ENCODE measurements at places on chromosomes 13 and 19.

DNA sequence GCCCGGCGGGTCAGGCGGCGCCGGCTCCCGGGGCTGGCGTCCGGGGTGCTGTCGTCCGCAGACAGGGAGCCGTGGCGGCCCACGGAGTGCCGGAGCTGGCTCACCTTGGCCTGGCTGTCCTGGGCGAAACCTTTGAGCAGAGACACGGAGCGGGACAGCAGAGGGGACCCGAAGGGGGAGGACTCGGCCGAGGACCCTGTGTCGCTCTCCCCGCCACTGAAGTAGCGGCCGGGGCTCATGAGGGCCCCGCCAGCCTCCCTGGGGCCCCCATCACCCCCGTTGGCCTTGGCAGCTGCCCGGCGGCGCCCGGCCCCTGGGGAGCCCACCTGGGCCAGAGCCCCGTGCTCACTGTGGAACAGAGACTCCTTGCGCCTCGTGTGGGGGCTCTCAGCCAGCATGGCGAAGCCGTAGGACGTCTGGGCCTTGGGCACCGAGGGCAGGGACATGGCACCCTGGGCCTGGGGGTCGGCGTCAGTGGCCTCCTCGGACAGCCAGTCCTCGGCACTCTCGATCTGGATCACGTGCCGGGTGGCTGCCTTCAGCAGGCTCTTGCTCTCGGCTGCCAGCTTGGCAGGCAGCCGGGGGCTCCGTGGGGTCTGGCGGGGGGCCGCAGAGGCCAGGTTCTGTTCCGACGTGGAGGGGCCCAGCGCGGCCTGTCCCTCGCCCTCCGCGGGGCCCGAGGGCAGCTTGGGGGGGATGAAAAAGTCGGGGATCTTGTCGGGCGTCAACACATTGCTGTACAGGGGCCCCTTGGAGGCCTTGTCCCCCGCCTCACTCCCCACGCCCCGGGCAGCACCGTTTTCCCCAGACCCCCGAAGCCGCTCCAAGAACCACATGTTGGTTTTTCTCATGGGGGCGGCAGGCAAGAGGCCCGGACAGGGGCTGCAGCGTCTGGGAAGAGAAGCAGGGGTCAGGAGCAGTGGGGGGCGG lies 1.2 kb downstream of the C2CD4C start:
- no peak for DNase-seq

GRCh38 chr19:35332817-35333216 lies 3.8 kb downstream of the CD22 start:
- DNase-seq: no peak

DNA sequence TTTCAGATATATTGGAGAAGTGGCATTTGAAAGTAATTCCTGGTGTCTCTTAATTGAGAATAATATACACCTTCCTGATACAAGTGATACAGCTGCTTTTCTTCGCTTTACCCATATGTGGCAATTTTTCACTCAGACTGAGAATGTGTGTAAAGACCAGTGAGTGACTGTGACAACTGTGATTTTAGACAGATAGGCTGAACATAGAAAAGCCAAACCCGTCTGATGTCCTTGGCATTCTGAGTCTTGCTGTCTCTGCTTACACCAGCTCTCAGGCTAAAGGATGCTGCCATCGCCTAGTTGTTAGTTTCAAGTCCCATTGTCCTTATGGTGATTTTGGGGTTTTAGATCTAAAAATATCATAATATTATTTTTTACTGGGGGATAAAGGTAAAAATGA lies 492.6 kb downstream of the RFC3 start:
- no peak for DNase-seq

DNA sequence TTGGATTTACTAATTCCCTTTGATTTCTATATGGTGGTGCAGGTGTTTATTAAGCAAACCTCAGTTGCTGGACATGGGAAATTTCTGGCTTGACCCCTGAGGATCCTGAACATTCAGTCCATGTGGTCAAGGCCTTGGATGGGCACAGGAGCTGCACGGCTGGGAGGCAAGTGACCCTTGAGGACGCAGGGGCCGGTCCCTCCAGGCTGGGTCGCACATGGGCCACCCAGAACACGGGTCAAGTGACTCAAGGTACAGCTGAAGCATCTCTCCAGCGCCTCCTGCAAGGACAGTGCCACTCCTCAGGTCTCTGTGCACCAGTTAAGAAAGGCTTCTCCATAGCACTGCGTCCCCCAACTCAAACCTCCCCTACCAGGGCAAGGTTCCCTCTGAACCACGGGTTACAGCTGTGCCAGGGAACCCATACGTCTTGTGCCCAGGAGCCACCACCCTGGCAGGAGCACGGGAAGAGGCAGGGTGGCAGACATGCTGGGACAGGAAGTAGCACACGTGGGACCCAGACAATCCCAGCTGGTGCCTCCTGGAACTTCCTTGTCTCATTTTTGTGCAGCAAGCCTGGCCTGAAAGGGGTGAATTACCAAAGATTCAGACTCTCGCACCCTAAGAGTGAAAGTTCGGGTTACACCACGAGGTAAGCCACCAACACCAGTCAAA lies 93.1 kb downstream of the SPACA7 start:
- no peak for DNase-seq

DNA sequence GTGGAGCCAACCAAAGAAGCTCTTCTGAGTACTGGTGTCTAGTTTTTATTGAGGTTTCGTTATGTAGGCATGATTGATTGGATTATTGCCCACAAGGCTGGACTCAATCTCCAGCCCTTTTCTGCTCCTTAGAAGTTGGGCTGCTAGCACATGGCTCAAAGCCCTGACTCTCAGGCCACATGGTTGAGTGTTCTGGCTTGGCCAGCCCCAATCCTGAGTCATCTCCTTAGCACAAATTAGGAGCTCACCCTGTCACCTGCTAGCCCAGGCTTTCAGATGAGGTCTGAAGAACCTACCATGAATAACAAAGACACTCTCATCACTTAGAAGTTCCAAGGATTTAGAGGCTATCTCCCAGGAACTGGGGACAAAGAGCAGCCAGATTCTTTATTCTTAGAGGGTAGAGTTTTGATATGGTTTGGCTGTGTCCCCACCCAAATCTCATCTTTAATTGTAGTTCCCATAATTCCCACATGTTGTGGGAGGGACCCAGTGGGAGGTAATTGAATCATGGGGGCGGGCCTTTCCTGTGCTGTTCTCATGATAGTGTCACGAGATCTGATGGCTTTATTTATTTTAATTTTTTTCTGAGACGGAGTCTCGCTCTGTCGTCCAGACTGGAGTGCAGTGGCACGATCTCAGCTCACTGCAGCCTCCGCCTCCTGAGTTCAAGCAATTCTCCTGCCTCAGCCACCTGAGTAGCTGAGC lies 11.3 kb downstream of the DPY19L3 start:
- no peak for DNase-seq

- no peak for DNase-seq
Measured at GRCh38 chr19:49678985-49679770, 2.1 kb downstream of the PRMT1 start.

DNA sequence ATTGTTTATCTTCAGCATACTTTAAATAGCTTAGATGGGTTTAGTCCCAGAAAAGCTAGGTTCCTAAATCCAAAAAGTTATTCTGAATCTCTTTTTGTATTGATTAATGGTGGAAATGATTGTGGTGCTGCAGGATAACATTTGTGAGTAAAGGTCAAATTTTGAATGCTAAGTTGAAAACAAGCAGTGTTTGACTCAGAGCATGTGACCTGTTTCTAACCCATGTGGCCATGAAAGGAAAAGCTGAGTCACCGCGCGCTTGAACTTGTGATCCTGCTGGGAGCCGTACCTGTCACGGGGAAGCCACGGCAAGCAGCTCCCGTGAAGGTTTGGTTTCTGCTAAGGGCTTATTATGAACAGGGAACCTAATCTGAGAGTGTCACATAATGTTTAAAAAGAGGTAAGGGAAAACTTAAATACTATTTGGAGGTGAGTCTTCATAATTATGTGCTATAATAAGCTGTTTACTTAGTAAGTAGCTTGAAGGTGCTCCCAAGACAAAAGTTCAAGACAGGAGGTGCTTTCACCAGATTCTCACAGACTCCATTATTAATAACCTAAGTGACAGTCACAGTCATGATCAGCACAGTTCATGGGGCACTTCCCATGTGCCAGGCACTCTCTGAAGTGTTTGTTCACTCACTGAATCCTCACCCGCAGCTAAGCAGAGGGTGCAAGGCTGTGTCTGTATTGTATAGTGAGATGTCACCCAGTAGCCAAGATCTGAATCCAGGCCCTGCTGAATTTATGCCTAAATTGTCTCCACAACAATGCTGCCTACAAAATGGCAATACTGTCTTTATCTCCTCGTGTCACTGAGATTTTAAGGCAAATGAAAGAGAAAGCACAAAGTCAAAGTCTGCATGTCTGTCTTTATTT lies 286.5 kb downstream of the MYO16 start:
- DNase-seq: no peak

- no peak for DNase-seq
Measured at GRCh38 chr13:92303428-92303827, 905.0 kb downstream of the GPC5 start.

GRCh38 chr13:26872525-26873385 lies 112.2 kb upstream of the GPR12 start:
- DNase-seq: no peak

- DNase-seq: no peak
Measured at GRCh38 chr19:7006135-7006704, 15.0 kb downstream of the MBD3L2B start.

DNA sequence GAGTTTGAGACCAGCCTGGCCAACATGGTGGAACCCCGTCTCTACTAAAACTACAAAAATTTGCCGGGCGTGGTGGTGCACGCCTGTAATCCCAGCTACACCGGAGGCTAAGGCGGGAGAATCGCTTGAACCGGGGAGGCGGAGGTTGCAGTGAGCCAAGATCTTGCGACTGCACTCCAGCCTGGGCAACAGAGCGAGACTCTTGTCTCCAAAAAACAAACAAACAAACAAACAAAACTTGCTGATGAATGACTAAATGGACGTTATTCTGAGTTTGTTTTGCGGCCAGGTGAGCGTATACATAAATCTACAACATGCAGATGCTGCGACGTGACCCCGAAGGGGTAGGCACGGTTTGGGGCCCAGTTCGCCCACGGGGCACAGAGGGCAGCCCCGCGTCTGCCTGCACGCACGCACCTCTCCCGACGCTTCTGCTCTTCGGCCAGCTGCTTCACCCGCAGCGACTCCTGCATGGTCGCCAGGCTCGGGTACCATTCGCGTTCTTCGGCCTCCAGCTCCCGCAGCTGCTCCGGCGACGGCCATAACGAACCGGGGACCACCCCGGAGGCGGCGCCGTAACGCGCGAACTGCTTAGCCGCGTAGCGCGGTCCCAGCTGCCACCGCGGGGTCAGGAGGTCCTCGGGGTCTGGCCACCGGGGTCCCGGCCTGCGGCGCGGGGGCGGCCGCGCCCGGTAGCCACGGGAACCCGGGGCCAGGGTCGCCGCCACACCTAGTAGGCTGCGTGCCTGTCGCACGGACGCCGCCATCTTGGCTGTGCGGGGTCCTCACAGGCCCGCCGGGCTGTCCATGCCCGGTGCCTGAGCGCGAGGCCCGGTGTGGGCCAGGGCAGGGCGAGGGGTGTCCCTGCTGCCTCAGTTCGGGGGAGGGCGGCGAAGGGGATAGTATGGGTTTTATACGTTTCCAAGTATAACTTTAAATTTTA lies at the start of gene GADD45GIP1:
TSS of gene GADD45GIP1 (minus strand) at position 778 of the 943 bp plus-strand sequence. CDS start at position 767, 11 bp downstream.
- DNase-seq: no peak

- no peak for DNase-seq
Measured at GRCh38 chr13:28442839-28443238, 52.1 kb downstream of the FLT1 start.

- DNase-seq: no peak
Measured at GRCh38 chr13:44471686-44472085, 98.1 kb downstream of the SERP2 start.

GRCh38 chr13:109897988-109898624 lies 111.7 kb upstream of the IRS2 start:
- no peak for DNase-seq

- no peak for DNase-seq
Measured at GRCh38 chr13:30126903-30127428, 180.4 kb downstream of the KATNAL1 start.

GRCh38 chr19:3046698-3047495 lies 15.4 kb downstream of the TLE5 start:
- no peak for DNase-seq

DNA sequence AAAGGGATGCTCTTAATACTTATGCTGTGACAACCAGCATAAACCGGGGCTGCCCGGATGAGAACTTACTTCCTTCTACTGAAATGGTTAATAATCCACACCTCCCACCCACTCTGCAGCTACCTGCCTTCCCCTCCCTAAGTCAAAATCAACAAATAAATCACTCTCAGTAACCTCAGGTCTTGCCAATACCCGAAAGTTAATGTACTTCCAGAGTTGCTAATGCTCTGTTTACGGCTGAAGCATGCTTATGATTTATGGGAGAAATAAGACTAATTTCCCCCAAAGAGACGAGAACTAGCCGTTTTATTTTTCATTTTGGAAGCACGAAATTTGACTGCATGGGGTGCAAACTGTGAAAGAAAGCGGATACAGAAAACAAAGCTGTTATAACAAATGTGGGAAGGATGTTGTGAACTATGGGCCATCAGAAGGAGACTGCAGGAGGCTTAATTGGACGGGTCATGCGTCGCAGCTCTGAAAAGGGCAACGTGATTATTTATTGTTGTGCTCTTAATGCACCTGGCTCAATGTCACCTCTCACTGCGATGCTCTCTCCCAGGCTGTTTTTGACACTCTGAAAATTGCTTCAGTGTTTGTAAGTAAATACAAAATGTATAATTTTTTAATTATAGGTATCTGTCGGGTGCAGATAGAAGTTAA lies 114.0 kb upstream of the SLC7A1 start:
- DNase-seq: no peak

DNA sequence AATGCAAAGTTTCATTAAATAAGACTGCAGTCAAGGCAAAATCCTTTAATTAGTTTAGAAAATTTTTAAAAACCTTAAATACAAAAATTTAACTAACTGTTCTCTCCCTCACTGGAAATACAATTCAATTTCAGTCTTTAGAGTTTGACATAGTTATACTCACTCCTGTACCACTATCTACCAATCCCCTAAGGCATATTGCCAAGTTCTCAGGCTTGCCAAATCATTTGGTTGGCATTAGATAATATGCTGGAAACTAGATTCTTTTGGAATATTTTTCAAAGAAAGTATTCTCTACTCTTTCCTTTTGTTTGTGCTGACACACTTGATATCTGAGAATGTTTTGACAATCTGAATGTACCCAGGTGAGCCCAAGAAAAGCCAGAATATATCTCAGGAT lies 77.2 kb downstream of the TSC22D1 start:
- DNase-seq: no peak

- no peak for DNase-seq
Measured at GRCh38 chr13:112721198-112722104, 31.6 kb downstream of the ATP11A start.
